H9 (cell line): ENCODE measurements at places on chromosomes 7 and 10.

- no peak for DNase-seq
Observed at GRCh38 chr10:129375912-129376311, 91.1 kb upstream of the MGMT start.

DNA sequence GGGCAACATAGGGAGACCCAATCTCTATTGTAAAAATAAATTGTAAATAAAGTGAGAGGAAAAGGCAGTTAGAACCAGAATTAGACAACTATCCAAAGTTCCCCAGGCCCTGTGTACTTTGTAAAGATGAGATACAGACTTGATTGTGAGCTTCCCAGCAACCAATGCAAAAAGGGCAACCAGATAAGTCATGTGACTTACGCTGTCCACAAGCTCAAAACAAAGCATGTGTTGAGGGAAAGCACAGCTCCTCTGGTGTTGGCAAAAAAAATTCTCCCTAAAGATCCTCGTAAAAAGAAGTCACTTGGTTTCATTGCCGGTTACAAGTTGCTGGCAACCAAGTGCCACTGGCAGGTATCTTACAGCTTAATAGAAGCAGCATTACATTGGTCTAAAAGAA, 154.0 kb downstream of the CUX1 start:
- DNase-seq = no peak

- DNase-seq = no peak
Observed at GRCh38 chr7:7966141-7966734, 2.4 kb upstream of the GLCCI1 start.

DNA sequence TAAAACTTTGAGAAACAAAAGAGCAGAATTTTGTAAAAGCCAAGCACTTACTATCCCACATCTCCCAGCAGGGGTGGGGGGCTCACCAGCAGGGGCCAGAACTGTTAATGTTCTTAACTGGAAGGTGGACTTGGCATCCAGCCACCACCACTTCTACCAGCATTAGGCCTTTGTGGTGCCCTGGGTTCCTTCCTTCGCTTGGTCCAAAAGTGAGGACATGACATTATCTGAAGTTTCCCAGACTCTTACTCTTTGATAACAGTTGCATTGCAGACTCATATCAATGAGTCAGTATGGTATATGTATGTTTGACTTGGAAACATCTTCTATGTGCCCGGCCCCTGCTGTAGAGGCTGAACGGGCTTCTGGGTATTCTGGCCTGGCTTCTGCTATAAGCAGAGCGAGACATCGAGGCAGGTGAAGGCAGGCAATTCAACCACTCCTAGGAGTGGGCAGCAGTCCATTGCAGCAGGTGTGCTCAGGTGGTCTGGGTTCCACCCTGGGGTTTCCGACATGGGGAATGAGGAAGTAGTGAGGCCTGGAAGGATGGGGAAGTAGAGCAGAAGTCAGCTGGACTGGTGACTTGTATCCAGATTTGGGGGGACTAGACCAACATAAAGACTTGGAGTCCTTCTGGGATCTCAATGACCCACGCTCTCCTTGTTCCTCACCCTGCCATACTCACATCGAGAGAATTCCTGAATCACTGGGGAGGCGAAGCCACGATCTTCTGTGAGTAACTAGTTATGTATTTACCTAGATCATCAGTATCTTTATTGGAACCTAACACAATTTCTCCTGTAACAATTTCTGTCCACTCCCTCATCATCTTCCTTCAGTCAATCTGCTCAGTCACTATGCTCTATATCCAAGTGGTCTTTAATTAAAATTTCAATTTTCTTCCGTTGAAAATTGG, 4.1 kb downstream of the ZNF777 start:
- DNase-seq = no peak

GRCh38 chr10:47038881-47039561, 127.8 kb downstream of the PTPN20 start:
- no peak for DNase-seq

GRCh38 chr7:14687777-14688176, 214.8 kb downstream of the DGKB start:
- DNase-seq = no peak

GRCh38 chr7:155985518-155986250, 173.4 kb upstream of the SHH start:
- DNase-seq = peak; percentile 8

GRCh38 chr7:1713502-1714484, 43.7 kb downstream of the ELFN1 start:
- peak; percentile 75 for DNase-seq

DNA sequence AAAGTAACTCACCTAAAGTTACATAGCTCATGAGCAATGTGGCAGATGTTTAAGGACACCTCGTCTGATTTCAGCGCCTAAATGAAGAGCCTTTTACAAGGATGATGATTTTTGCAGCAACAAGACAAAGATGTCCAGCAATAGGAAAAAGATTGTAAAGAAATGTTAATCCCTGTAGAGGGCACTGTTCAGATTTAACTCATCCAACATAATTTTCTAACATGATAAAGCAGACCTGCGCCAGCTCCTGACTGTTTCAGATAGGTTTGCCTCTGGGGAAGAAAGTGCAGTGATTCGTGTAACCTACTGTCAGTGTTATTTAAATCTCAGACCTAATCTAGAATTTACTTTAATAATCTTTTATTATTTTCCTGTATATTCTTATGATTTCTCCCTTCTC, 595.2 kb downstream of the AUTS2 start:
- DNase-seq = no peak
